Activated CD8-positive, alpha-beta memory T cell treated with anti-CD3 and anti-CD28 coated beads for 1 hour (primary cell): ENCODE measurements at places on chromosomes 13 and 19.

DNA sequence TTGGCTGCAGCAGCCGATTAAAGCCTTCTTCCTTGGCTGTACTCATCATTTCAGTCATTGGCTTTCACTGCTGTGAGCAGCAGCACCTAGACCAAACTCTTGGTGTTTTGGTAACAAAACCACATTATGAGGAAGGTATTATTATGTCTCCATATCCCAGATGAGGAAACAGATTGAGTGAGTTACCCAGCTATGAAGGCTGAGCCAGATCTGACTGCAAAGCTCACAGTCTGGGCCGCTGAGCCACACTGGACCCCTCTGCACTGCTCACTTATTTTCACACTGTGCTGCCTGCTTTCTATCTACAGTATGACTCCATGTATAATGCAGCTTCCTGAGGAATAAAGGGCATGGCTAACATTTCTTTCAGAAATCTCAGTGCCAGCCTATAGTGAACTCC, 24.5 kb downstream of the CRYL1 start:
- no peak for DNase-seq

DNA sequence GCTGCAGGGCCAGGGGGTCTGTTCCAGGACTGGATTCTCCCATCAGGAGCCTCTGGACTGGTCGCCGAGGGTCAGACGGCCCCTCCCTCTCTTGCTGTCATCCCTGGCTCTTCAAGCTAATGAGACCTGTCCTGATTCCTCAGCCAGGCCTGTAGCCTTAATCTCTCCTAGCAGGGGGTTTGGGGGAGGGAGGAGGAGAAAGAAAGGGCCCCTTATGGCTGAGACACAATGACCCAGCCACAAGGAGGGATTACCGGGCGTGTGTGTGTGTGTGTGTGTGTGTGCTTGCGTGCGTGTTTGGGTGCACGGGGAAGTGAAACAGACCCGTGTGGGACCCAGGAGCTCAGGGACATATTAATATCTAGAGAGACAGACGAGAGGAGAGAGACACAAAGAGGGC, 1.9 kb upstream of the CRX start:
- DNase-seq, result no peak

- no peak for DNase-seq
These were observed 2.0 kb downstream of the KLF2 start for GRCh38 chr19:16326401-16327168.

DNA sequence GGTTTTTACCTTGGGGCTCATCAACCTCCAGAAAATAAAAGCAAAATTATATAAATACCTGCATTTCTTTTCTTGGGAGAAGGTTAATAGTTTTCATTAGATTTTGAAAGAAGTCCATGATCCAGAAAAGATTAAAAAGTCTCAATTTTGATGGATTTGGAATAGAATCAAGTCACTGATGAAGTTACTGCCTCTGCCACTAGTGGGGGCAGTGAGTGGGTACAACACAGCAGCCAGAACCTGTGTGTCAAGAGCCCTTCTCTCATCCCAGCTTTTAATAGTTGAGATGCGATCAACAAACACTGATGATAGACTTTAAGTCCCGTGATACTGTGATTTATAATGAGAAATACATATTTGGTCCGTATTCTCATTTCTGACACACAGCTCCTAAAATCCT, 686.7 kb downstream of the DIAPH3 start:
- no peak for DNase-seq

- no peak for DNase-seq
These were observed 718 bp downstream of the CDK8 start for GRCh38 chr13:26254583-26255111.

DNA sequence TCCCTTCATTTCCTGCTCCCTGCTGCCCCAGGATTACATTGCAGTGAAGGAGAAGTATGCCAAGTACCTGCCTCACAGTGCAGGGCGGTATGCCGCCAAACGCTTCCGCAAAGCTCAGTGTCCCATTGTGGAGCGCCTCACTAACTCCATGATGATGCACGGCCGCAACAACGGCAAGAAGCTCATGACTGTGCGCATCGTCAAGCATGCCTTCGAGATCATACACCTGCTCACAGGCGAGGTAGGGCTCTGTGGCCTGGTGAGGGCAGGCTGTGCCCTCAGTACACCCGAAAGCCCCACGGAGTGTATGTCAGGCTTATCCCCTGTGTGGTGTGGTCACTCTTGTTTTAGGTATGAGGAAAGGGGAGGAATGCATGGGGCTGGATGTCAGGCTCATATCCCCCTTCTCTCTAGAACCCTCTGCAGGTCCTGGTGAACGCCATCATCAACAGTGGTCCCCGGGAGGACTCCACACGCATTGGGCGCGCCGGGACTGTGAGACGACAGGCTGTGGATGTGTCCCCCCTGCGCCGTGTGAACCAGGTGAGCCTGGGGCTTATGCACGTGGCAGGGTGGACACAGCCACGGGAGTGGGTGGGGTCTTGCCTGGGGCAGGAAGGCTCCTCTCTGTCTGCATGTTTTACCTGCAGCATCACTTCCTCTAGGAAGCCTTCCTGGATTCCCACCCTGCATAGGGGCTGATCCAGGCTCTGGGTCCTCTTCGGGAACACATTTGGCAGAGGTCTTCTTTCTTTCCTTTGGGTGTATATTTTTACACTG, 2.3 kb upstream of the RNF225 start:
- no peak for DNase-seq

DNA sequence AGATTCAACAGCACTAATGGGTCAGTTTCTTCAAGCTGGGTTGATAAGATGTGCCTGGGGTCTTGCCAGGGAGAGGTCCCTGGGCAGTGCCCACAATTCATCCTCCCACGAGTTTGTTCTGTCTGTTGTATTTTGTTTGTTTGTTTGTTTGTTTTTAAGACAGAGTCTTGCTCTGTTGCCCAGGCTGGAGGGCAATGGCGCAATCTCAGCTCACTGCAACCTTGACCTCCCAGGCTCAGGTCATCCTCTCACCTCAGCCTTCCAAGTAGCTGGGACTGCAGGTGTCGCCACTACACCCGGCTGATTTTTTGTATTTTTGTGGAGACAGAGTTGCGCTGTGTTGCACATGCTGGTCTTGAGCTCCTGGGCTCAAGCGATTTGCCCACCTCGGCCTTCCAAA, 120.1 kb downstream of the NUFIP1 start:
- DNase-seq, result no peak

DNA sequence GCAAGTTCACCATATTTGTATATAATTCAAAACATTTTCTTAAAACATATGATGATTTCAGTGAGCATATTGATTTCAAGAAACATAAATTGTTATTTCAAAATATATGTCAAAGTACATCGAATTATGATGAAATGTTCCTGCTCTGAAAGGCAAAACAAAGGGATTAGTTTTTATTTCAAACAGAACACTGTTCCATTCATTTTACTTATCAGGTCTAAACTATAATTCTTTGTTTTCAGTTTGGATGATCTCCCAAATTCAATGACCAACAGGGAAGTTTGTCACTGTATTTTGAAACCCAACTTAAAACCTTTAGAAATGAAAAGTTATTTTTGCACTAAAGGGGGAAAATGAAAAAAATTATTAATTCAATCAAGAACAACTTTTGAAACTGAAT, 610.2 kb downstream of the SLITRK1 start:
- DNase-seq, result no peak

DNA sequence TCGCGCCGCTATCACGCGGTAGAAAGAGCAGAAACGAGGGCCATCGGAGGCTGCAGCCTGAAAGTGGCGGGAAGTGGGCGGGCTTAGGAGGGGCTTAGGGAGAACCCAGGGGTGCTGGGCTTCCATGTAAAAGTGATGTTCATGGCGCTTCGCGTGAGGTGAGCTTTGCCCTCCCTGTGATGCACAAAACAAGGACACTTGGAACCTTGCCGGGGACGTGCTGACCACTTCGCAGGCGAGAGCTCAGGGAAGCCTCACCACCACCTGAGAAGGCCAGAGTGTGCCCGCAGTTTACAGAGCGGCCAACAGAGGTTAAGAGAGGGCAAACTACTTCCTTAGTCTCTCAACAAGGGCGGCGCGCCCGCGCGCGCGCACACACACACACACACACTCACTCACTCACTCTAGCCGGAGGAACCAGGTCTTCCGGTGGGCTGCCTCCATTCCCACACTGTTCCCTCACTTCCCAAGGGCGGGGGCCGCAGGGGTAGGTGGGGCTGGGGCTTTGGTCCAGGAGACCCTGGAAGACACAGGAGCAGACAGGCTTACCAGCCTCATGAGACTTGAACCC, 651 bp downstream of the GAPDHS start:
- DNase-seq, result no peak

DNA sequence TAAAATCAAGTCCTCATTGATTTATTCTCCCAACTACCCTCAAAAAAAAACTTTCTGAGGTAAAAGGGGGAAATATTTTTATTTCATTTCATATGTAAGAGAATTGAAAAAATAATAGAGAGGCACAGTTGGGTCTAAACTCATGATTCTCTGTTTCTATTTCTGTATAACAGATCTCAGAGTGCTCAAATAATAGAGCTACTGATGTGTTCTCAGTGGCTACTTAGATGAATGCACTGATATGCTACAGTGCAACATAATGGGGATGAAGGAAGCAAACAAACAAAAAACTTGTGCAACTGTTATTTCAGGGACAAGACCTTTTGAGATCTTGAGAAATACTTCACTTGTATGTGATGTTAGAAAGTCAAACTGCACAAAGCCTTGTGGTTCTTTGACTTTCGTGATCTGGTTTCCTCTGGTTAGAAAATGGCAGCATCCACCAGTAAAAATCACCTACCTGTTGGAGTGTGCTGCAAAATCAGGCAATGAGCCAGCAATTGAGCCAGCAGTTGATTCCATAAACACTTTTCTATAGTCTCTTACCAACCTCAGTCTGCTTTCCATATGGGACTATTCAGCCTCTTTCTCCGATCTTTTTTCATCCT, 9.7 kb upstream of the DACH1 start:
- no peak for DNase-seq

GRCh38 chr13:106680796-106681472, 113.0 kb upstream of the ARGLU1 start:
- no peak for DNase-seq

DNA sequence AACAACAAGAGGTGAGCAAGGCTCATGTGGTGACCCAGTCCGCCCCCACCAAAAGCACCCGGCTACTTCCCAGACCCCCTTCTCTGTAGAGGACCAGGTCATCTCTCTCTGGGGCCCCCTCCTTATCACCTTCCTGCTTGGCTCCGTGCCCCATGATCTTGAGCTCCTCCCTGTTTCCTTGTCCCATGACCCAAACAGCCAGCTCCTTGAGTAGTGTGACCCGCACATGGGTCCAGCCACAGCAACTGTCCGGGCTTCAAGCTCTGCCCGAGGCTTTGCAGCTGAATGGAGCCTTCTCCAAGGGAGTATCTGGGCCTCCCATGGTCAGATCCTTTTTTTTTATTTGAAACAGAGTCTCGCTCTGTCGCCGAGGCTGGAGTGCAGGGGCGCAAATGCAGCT, 61.8 kb downstream of the MYO9B start:
- no peak for DNase-seq

GRCh38 chr13:52085421-52085820, 43.5 kb downstream of the NEK5 start:
- no peak for DNase-seq

DNA sequence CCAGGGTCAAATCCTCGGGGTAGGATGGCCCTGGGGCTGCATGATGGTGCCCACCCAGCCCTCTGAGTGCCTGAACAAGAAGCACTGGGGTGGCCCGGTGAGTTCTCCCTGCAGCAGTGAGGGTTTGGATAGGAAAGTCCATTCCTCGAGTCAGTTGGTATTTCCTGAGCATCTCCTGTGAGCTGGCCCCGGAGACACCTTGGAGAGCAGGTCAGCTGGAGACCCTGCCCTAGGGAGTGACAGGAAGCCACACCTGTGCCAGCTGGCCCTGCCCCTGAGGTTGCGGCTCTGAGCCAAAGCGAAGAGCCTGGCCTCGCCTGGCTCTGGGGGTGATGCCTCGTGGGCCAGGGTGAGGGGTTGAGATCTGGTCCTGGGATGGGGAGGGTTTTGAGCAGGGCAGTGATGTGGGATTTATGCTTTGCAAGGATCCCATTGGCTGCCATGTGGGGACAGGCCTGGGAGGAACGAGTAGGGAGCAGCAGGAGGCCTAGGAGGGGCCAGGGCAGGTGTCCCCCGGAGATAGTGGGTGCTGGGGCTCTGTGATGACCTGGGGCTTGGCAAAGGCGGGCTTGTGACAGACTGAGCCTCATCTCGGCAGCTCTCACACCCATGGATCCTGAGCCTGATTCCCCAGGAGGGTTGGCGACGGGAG, 16.0 kb downstream of the CRTC1 start:
- DNase-seq, result no peak

DNA sequence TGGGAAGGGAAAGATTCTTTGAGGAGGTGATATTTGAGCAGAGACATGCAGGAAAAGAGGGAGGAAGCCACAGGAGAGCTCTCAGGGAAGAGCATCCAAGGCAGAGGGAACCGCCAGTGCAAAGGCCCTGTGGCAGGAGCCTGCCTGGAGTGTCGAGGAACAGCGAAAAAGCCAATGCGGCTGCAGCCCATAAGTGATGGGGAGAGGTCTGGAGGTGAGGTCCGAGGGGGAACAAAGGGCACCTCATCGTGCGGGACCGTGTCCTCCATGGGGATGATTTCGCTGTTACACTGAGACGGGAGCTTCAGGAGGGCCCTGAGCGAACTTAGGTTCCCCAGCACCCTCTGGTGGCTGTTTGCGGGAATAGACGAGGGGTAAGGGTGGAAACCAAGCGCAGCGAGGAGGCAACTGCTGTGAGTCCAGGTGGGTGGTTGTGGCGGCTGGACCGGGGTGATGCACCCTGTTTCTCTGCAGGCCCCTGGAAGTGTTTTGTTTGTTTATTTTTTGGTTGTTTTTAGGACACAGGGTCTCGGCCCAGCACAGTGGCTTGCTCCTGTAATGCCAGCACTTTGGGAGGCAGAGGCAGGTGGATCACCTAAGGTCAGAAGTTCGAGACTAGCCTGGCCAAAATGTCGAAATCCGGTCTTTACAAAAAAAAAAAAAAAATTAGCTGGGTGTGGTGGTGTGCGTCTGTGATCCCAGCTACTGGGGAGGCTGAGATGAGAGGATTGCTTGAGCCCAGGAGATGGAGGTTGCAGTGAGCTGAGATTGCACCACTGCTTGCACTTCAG, 5.9 kb upstream of the EHD2 start:
- DNase-seq, result peak; percentile 34

- DNase-seq, result no peak
These were observed 123.3 kb downstream of the VWA8 start for GRCh38 chr13:41837629-41838028.

DNA sequence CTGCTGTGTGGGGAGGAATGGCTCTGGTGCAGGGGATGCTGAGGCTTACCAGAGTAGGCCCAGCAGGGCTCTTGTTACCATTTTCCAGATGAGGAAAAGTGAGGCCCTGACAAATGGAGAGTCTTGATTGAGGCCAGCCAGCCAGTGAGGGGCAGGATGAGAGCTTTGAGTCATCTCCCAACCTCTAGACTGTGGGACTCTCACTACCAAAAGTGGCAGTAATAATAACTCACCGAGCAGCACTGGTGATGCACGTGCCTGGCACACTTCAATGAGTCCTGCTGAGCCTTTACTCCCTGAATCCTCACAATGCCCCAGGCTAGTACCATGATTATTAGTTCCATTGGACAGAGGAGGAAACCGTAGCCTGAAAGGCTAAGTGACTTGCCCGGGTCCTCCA, 7.8 kb downstream of the CIC start:
- no peak for DNase-seq
